ENCODE measurements at places on chromosomes 11 and 22. TPM values are rescaled to one million over a fixed set of nuclear protein-coding genes. Genes with fewer than 3 reads are reported as not detected.
A peak's percentile ranks its signal among the peaks of the same experiment; 100 is the strongest.

Gene B3GAT1
- total RNA-seq: not detected

Gene TEX12
- 0.69 TPM for total RNA-seq

Gene SYT13
- not detected for total RNA-seq

Gene P2RY2
- 72.9 TPM for total RNA-seq

Gene TSGA10IP
- total RNA-seq: not detected

Gene PRR33
- not detected for total RNA-seq

Gene POU2AF1
- total RNA-seq: not detected

Gene OR8D1
- total RNA-seq: not detected

- H3K36me3 ChIP-seq: no peaks in the 10 kb centered on the region
- DNase-seq: no peak
- H3K4me3 ChIP-seq: no peak overlapping the region
- H3K27me3 ChIP-seq: peaks cover 13% of the 10 kb centered on the region
- no peak overlapping the region for H3K27ac ChIP-seq
Observed at GRCh38 chr11:109845437-109845836, 247.8 kb upstream of the ZC3H12C start.

DNA sequence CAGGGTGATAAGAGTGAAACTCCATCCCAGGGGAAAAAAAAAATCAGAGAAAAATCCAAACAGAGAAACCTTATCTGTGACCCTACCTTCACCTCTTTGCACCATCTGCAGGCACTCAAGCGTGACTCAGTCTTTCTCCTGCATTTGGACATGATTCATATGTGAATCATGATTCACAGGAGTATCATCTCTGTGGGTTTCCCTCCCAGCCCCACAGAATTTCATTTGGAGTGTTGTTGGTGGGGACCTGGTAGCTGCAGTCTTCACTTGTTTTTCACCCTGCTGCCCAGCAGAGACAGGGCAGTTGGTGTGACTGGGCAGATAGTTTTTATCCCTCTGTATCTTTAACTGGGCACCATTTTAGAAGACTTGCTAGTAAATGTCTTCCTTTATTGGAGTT, 75.7 kb downstream of the DEPDC5 start:
- H3K4me3 ChIP-seq: peak overlapping the region; percentile 31
- peaks cover 23% of the 10 kb centered on the region for H3K4me1 ChIP-seq
- peak; percentile 89 for DNase-seq
- H3K27ac ChIP-seq: peak overlapping the region; percentile 88
- H3K27me3 ChIP-seq: no peaks in the 10 kb centered on the region

- peaks cover 9% of the 10 kb centered on the region for H3K27me3 ChIP-seq
- no peaks in the 10 kb centered on the region for H3K36me3 ChIP-seq
- no peaks in the 10 kb centered on the region for H3K4me1 ChIP-seq
Observed at GRCh38 chr11:26350002-26350401, 18.1 kb downstream of the ANO3 start.

GRCh38 chr11:128956401-128957201, 13.9 kb upstream of the TP53AIP1 start:
- H3K36me3 ChIP-seq: no peaks in the 10 kb centered on the region
- no peak overlapping the region for H3K4me3 ChIP-seq
- no peak overlapping the region for H3K27ac ChIP-seq
- peak; percentile 95 for DNase-seq
- no peaks in the 10 kb centered on the region for H3K27me3 ChIP-seq
- H3K4me1 ChIP-seq: no peaks in the 10 kb centered on the region

- no peaks in the 10 kb centered on the region for H3K27me3 ChIP-seq
- H3K4me3 ChIP-seq: no peak overlapping the region
- no peak for DNase-seq
- peaks cover 63% of the 10 kb centered on the region for H3K36me3 ChIP-seq
- no peaks in the 10 kb centered on the region for H3K4me1 ChIP-seq
- no peak overlapping the region for H3K27ac ChIP-seq
Observed at GRCh38 chr11:118514103-118514502, 13.2 kb upstream of the TTC36 start.

DNA sequence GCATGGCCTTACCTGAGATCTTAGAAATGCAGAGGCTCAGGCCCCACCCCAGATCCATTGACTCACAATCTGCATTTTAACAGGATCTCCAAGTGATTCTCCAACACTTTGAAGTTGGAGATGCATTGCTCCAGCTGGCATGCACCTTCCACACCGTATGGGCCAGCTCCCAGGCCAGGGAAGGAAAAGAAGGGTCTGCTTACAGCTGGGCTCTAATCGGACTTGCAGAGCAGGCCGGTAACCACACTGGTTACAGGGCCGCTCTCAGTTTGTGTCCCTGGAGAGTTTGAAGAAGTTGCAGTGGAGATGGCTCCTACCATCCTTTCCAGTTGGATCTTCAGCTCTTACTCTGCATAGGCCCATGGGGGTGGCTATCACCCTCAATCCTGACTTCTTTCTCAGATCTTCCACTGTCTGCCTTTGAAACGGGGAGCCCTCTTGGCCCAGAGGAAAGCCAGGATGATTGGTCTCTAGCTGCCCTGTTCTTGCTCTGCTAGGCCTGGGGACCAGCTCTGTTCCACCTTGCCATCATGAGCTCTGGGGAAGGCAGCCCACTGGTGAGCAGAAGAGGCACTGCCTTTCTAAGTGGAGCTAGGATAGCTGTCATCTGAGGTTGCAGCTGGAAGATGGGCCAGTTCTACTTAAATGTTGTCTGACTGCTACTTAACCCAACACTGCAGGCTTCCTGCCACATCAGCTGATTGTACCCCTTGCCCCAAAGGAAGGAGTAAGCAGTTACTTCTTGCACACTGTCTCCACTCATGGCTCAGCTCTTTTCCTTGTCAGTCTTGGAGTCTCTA, 105.6 kb upstream of the NAV2 start:
- no peaks in the 10 kb centered on the region for H3K27me3 ChIP-seq
- no peaks in the 10 kb centered on the region for H3K4me1 ChIP-seq
- H3K27ac ChIP-seq: no peak overlapping the region
- no peak overlapping the region for H3K4me3 ChIP-seq
- no peaks in the 10 kb centered on the region for H3K36me3 ChIP-seq
- DNase-seq: no peak

DNA sequence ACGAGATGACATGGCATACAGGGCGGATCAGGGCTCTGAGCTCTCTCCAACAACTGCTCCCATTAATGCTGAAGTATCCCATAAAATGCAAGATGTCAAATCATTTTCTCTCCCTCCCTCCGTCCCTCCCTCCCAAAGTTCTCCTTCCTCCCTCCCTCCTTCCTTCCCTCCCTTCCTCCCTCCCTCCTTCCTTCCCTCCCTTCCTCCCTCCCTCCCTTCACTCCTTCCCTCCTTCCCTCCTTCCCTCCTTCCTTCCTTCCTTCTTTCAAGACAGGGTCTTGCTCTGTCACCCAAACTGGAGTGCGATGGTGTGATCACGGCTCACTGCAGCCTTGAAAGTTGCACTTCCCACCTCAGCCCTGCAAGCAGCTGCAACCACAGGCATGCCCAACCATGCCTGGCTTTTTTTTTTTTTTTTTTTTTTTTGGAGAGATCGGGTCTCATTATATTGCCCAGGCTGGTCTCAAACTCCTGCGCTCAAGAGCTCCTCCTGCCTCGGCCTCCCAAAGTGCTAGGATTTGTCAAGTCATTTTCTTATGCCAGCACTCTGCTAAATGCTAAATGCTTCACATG, 38.2 kb downstream of the TXN2 start:
- H3K27ac ChIP-seq: no peak overlapping the region
- peaks cover 11% of the 10 kb centered on the region for H3K4me1 ChIP-seq
- no peaks in the 10 kb centered on the region for H3K27me3 ChIP-seq

- no peak for DNase-seq
- peaks cover 23% of the 10 kb centered on the region for H3K4me1 ChIP-seq
- no peak overlapping the region for H3K4me3 ChIP-seq
- peaks cover 7% of the 10 kb centered on the region for H3K36me3 ChIP-seq
- no peak overlapping the region for H3K27ac ChIP-seq
Observed at GRCh38 chr11:116930586-116930985, 93.2 kb upstream of the APOA1 start.

- H3K27ac ChIP-seq: peak overlapping the region; percentile 96
- H3K4me1 ChIP-seq: peaks cover 50% of the 10 kb centered on the region
- H3K27me3 ChIP-seq: no peaks in the 10 kb centered on the region
- no peaks in the 10 kb centered on the region for H3K36me3 ChIP-seq
- H3K4me3 ChIP-seq: no peak overlapping the region
Observed at GRCh38 chr22:37186228-37186996, 1.6 kb downstream of the C1QTNF6 start.

DNA sequence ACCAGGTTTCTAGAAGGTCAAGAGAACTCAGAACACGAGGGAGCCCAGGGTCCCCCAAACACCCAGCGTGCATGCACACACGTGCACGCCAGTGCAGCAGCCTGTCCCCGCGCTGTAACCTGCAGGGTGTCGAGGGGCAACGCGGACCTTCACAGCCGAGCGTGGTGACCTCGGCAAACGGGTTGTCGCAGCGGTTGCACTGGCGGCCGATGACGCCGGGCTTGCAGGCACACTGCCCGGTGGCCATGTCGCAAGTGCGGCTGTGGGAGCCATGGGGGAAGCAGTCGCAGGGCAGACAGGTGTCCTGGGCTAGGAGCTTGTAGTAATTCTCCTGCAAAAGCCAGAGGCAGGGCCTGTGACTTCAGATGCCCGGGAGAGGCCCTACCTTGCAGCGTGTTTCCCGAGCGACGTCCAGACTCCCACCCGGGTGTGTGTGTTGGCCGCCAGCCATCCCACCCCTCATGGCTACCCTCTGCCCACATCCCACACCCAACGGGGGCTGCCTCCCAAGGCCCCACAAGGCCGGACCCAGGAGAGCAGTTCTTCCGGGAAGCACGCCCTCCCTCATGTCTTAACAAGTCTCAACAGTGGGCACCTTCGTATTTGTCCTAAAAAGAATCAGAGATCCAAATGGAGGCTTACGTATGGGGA, 56.1 kb downstream of the TRMU start:
- H3K36me3 ChIP-seq: no peaks in the 10 kb centered on the region
- no peak overlapping the region for H3K27ac ChIP-seq
- H3K4me1 ChIP-seq: peaks cover 8% of the 10 kb centered on the region

- no peaks in the 10 kb centered on the region for H3K36me3 ChIP-seq
- H3K27me3 ChIP-seq: peaks cover 98% of the 10 kb centered on the region
- H3K27ac ChIP-seq: no peak overlapping the region
- no peak for DNase-seq
- H3K4me1 ChIP-seq: no peaks in the 10 kb centered on the region
Observed at GRCh38 chr11:114061048-114061680, 1.7 kb downstream of the ZBTB16 start.

- H3K36me3 ChIP-seq: peaks cover 21% of the 10 kb centered on the region
- H3K27me3 ChIP-seq: no peaks in the 10 kb centered on the region
- no peak overlapping the region for H3K4me3 ChIP-seq
- no peak overlapping the region for H3K27ac ChIP-seq
Observed at GRCh38 chr22:17903564-17904295, 120.6 kb downstream of the MICAL3 start.

DNA sequence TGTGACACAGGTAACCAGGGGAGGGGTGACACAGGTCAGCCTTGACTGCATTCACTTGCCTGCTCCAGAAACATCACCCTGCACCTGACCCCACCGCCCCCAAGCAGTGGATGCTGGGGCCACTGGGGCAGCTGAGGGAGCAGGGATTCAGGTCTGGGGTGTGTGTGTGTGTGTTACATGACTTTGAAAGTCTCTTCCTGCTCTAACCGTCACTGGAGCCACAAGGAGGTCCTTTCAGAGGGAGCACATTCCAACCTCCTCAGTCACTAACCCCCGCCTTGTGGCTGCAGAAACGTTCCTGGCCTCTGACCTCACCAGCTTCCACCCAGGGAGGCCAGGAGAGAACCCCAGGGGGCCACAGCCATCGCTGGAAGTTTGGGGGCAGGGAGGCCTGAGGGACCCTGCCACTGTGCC, 2.9 kb upstream of the FOSL1 start:
- peaks cover 18% of the 10 kb centered on the region for H3K36me3 ChIP-seq
- H3K27me3 ChIP-seq: no peaks in the 10 kb centered on the region
- H3K4me1 ChIP-seq: peaks cover 45% of the 10 kb centered on the region
- peak overlapping the region; percentile 87 for H3K27ac ChIP-seq
- no peak overlapping the region for H3K4me3 ChIP-seq

DNA sequence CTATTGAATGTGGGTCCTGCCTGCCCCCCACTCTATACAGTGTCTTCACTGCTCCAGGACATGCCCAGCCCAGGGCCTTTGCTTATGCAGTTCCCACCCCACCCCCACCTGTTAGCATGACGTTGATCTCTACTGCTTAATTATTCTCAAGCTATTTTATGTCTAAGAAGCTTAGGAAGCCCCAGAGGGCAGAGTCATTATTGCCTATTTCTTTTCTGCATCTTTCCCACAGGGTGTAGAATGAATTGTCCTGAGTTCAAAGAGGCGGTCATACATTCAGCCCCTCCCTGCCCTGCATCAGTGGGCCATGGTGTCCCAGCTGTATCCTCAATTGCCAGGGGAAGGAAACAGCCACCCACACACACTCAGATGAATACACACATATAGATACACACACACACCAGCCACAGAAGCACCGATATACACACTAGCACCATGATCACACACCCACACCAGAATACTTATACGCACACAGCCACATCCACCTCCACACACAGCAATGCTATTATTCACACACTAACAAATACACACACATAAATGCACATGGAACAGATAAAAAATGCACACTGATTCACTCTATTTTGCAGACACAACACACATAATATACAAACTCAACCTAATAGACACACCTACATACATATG, 1.5 kb downstream of the PDE2A start:
- no peak for DNase-seq
- no peaks in the 10 kb centered on the region for H3K36me3 ChIP-seq
- no peak overlapping the region for H3K4me3 ChIP-seq
- H3K4me1 ChIP-seq: no peaks in the 10 kb centered on the region

DNA sequence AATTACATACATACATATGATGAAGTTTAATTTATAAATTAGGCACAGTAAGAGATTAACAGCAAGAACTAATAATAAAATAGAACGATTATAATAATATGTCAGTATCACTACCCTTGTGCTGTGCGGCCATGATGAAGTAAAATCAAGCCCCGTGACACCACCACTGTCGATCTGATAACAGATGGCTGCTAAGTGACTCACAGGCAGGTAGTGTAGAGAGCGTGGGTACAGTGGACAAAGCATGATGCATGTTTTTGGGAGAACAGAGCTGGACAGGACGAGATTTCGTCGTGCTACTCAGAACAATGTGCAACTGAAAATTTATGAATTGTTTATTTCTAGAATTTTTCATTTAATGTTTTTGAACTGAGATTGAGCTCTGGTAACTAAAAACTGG, 108.4 kb upstream of the TIMP3 start:
- H3K4me3 ChIP-seq: no peak overlapping the region
- H3K27me3 ChIP-seq: no peaks in the 10 kb centered on the region
- DNase-seq: peak; percentile 11

GRCh38 chr11:39780131-39780530, 1679.3 kb downstream of the LRRC4C start:
- no peak overlapping the region for H3K4me3 ChIP-seq
- no peaks in the 10 kb centered on the region for H3K4me1 ChIP-seq
- no peak for DNase-seq
